Astrocyte (in vitro differentiated cells and primary cell): ENCODE measurements at places on chromosomes 6 and 20. TPM values are rescaled to one million over a fixed set of nuclear protein-coding genes. Genes with fewer than 3 reads are reported as not detected.

The HLA-DRB1 gene
- total RNA-seq: 0.93 and 1.5 TPM in 2 replicates

The FLRT3 gene
- total RNA-seq: 6.9 and 14.6 TPM in 2 replicates

The PROKR2 gene
- not detected in 2 replicates for total RNA-seq

The ARMC12 gene
- total RNA-seq: 0.25 TPM in 1 of 2 replicates, not detected in the other

The MARCKS gene
- total RNA-seq: 240 and 261 TPM in 2 replicates

- H3K27me3 ChIP-seq: no peaks in the 10 kb centered on the region
- no peaks in the 10 kb centered on the region for H3K4me1 ChIP-seq
These were observed 19.3 kb upstream of the RNGTT start for GRCh38 chr6:88982720-88983119.

DNA sequence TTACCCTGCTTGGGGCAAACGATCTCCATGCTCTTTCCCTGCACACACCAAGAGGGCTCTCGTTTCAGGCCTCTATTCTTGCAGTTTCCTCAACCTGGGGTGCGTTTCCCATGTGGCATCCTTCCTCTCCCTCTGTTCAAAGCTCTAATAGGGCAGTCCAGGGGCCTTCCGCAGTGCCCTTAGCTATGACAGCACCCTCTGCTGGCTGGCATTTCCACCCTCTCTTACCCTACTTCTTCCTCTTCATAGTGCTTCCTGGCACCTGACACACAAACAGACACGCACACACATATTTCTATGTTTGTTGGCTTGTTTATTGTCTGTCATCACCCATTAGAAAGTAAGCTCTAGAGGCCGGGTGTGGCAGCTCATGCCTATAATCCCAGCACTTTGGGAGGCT lies 294.0 kb downstream of the CLIC5 start:
- no peak overlapping the region for H3K4me3 ChIP-seq
- peaks cover 9% of the 10 kb centered on the region for H3K4me1 ChIP-seq
- H3K36me3 ChIP-seq: no peaks in the 10 kb centered on the region

DNA sequence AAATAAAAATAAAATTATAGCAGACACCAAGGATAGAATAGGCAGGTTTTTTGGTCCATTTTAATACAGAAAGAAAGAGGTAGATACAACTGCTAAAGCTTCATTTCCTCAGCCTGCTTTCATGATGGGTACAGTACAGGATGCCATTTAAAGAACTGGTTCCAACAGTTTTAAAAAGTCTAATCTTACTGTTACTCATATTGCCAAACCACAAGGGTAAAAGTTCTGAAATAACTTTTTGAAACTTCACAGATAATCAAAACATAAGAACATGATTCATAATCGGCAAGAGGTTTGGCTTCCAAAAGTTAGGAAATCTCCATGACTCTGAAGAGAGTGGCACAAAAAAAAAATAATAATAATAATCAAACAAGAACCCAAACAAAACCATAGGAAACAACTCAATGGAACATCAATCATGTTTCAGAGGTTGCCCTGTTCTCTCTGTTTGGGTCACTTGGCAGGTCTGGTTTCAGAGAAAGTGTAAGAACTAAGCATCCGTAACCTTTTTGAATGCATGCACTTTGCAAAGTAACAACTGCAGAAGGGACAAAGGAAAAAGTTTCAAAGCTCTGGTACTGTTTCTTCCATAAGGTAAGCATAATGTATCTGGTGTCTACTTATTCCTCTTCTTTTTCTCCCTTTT lies 79.7 kb downstream of the SMLR1 start:
- peak; percentile 77 for DNase-seq
- H3K4me1 ChIP-seq: peaks cover 17% of the 10 kb centered on the region
- H3K27me3 ChIP-seq: no peaks in the 10 kb centered on the region
- no peaks in the 10 kb centered on the region for H3K36me3 ChIP-seq

- no peaks in the 10 kb centered on the region for H3K4me1 ChIP-seq
- no peaks in the 10 kb centered on the region for H3K36me3 ChIP-seq
- no peak overlapping the region for H3K27ac ChIP-seq
- no peak overlapping the region for H3K4me3 ChIP-seq
- H3K27me3 ChIP-seq: no peaks in the 10 kb centered on the region
These were observed 408.5 kb upstream of the RGS17 start for GRCh38 chr6:153539602-153540001.

DNA sequence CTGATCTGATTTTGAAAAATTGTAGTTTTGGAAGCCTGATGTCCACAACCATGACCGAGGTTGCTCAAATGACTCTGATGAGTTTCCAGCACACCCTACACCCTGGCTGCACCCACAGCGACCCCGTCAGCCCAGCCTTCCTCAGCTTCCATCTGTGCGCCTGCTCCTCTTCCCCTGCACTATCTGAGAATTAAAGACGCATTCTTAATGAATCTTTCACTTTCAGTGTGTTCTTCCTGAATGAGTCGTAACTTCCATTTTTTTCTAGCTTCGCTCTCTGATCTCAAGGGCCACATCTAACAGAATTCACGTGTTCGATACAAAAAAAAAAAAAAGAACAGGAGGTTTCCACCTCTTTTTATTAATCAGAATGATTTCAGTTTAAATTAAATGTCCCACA lies 21.3 kb upstream of the RREB1 start:
- H3K4me3 ChIP-seq: peak overlapping the region; percentile 40
- peaks cover 3% of the 10 kb centered on the region for H3K4me1 ChIP-seq
- H3K27me3 ChIP-seq: no peaks in the 10 kb centered on the region
- H3K27ac ChIP-seq: no peak overlapping the region
- DNase-seq: no peak

DNA sequence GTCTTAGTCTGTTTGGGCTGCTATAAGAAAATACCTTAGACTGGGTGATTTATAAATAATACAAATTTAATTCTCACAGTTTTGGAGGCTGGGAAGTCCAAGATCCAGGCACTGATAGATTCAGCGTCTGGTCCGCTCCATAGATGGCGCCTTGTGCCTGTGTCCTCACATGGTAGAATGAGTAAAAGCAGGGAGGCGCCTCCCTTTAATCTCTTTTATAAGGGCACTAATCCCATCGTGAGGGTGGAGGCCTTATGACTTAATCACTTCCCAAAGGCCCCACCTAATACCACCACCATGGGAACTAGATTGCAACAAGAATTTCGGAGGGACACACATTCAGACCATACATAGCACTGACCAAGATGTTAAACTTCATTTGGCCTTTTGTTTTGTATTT lies 91.2 kb upstream of the TMEM181 start:
- H3K36me3 ChIP-seq: peaks cover 6% of the 10 kb centered on the region
- H3K4me1 ChIP-seq: no peaks in the 10 kb centered on the region
- H3K27ac ChIP-seq: no peak overlapping the region
- H3K4me3 ChIP-seq: no peak overlapping the region
- no peak for DNase-seq

DNA sequence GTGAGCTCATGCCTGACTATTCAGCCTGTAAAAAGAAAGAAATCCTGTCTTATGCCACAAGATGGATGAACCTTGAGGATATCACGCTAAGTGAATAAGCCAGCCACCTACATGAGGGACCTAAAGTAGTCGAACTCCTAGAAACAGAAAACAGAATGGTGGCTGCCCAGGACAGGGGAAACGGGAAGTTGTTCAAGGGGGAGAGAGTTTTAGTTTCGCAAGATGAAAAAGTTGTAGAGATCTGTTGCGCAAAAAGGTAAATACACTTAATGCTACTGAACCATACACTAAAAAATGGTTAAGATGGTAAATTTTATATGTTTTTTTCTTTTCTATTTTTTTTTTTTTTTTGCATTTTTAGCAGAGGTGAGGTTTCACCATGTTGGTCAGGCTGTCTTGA lies 74.1 kb upstream of the RALY start:
- no peak for DNase-seq
- H3K27ac ChIP-seq: no peak overlapping the region
- H3K4me1 ChIP-seq: no peaks in the 10 kb centered on the region
- H3K36me3 ChIP-seq: no peaks in the 10 kb centered on the region

DNA sequence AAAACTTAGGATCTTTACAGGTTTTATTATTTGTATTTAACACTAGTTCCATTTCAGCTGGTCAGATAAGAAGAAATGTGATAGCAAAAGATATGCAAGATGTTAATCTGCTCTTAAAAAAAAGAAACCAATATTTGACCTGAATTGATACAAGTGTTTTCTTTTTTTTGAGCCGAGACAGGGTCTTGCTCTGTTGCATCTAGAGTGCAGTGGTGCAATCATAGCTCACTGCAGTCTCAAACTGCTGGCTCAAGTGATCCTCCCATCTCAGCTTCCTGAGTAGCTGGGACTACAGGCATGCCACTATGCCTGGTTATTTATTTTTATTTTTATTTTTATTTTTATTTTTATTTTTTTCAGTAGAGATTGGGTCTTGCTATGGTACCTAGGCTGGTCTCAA lies 133.0 kb downstream of the GMPR start:
- H3K4me1 ChIP-seq: no peaks in the 10 kb centered on the region
- H3K27me3 ChIP-seq: no peaks in the 10 kb centered on the region
- DNase-seq: no peak
- no peak overlapping the region for H3K27ac ChIP-seq
- H3K4me3 ChIP-seq: no peak overlapping the region

- no peak overlapping the region for H3K27ac ChIP-seq
- H3K4me3 ChIP-seq: no peak overlapping the region
- DNase-seq: no peak
- no peaks in the 10 kb centered on the region for H3K36me3 ChIP-seq
- no peaks in the 10 kb centered on the region for H3K27me3 ChIP-seq
These were observed 129.7 kb downstream of the PLG start for GRCh38 chr6:160831739-160832138.

GRCh38 chr6:149320796-149321195 lies 3.3 kb downstream of the TAB2 start:
- H3K4me1 ChIP-seq: peaks cover 6% of the 10 kb centered on the region
- H3K4me3 ChIP-seq: no peak overlapping the region
- no peak for DNase-seq
- H3K27me3 ChIP-seq: no peaks in the 10 kb centered on the region

GRCh38 chr20:50506270-50506579 lies 4.0 kb upstream of the PTPN1 start:
- H3K36me3 ChIP-seq: no peaks in the 10 kb centered on the region
- H3K27ac ChIP-seq: no peak overlapping the region
- no peak overlapping the region for H3K4me3 ChIP-seq

DNA sequence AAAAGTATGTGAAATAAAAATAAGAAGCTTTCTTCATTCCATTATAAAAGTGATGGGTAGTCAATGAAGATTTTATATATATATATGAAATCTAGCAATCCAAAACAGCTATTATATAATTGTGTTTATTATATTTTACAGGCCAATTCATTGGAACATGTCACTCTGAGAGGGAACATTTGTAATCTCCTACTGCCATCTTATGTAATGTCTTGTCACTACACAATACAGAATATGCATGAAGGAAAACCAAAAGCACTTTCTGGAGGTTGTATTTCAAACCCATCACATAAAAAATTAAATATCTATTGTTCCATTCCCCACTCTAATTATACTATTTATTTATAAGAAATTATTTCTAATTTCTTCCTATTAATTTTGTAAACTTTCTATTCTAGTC lies 31.5 kb upstream of the IRAK1BP1 start:
- no peaks in the 10 kb centered on the region for H3K4me1 ChIP-seq
- H3K36me3 ChIP-seq: no peaks in the 10 kb centered on the region
- DNase-seq: no peak
- H3K27ac ChIP-seq: no peak overlapping the region

DNA sequence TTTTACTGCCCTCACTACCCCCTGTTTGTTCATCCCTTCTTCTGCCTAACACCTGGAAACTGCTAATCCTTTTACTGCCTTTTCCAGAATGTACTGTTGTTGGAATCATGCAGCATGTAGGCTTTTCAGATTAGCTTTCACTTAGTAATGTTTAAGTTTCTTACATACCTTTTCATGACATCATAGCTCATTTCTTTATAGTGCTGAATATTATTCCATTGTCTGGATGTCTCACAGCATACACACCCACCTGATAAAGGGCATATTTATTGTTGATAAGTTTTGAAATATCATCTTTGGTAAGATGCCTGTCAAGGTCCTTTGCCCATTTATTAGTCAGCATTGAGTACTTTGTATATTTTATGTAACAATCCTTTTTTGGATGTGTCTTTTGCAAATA lies 588.2 kb upstream of the NRSN1 start:
- H3K27ac ChIP-seq: no peak overlapping the region
- no peak for DNase-seq
- no peak overlapping the region for H3K4me3 ChIP-seq
- H3K27me3 ChIP-seq: no peaks in the 10 kb centered on the region
- no peaks in the 10 kb centered on the region for H3K36me3 ChIP-seq

DNA sequence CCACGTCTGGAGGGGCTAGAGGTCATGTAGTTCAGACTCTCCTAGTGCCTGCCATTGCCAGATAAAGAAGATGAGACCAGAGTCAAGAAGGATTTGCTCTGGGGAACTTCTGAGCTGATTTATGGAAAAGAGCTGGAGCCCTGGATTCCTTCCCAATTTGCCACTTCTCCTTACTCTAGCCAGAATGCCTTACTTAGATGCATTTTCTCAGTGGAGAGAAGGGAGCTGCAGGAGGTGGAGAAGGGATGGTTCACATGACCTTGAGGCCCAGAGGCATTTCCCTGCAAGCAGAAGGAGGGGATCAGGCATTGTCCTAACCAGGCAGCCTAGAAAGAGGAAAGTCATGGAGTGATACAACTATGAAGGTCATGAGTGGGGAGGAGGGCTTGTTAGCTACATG lies 122.2 kb downstream of the UNC5CL start:
- peaks cover 2% of the 10 kb centered on the region for H3K27me3 ChIP-seq
- H3K27ac ChIP-seq: no peak overlapping the region
- no peak overlapping the region for H3K4me3 ChIP-seq
- no peaks in the 10 kb centered on the region for H3K4me1 ChIP-seq

DNA sequence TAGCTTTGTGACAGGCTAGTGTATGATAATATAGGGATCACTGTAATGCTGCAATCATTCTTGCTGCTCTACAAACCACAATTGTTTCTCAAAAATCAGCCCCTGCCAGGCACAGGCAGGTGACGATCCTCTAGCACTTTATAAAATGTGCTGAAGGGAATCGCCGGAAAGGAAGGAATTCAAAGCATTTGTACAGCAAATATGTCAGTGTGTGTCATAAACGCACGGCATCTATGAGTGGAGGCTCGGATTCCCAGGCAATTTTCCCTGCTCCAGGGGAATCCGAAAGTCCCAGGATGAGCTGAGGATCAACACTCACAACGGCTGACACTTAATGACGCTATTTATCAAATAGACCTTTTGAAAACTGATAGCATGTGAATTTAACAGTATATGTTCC lies 1.4 kb downstream of the PHACTR1 start:
- no peaks in the 10 kb centered on the region for H3K36me3 ChIP-seq
- H3K27me3 ChIP-seq: peaks cover 2% of the 10 kb centered on the region
- peak; percentile 76 for DNase-seq
- H3K4me1 ChIP-seq: peaks cover 11% of the 10 kb centered on the region
- H3K4me3 ChIP-seq: no peak overlapping the region

- peaks cover 2% of the 10 kb centered on the region for H3K4me1 ChIP-seq
- peaks cover 14% of the 10 kb centered on the region for H3K27me3 ChIP-seq
- DNase-seq: no peak
These were observed at the start of gene OXT for GRCh38 chr20:3071610-3072529. OXT (plus strand) TSS chr20:3071620; CDS start chr20:3071656, 36 bp downstream.

GRCh38 chr6:138555421-138555988 lies 56.2 kb upstream of the NHSL1 start:
- H3K4me3 ChIP-seq: no peak overlapping the region
- DNase-seq: no peak
- H3K27me3 ChIP-seq: no peaks in the 10 kb centered on the region
- H3K4me1 ChIP-seq: peaks cover 13% of the 10 kb centered on the region
- no peak overlapping the region for H3K27ac ChIP-seq
- H3K36me3 ChIP-seq: no peaks in the 10 kb centered on the region
